ENCODE measurements at places on chromosomes 5 and 9.

DNA sequence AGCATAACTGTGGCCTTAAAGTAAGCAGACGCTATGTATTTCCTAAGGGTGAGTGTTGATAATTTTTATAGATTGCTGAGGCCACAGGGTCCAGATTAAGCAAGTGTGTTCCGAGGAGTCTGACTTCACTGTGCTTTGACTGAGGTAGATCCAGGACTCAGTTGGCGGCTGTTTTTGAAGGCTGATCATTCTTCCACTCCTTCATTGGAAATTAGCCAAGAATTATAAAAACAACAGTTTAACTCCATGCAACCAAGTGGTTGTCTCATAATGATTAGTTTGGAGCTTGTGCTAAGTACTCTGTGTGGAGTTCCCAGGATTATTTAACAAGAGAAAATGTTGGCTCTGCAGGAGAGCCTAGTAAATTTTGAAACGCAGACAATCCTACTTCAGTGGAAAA lies 19.1 kb downstream of the IQGAP2 start:
- no peak for DNase-seq

DNA sequence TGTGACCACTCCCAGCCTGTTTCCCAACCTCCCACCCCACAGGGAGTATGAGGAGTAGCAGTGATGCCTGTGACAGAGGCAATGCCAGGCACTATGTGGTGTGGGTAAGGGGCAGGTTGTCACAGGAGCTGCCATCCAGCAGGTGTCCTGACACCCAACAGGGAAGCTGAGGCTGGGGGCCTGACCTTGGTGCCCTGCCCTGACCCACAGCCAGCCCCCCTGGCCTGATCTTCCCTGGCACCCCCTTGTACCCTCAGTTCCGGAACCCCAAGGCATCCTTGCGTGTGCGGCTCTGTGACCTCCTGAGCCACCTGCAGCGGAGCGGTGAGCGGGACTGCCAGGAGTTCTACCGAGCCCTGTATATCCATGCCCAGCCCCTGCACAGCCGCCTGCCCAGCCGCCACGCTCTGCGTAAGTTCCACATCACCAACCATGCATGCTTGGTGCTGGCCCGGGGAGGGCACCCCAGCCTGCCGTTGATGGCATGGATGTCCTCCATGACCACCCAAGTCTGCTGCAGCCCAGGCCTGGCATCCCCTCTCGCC lies 14.4 kb downstream of the CARD19 start:
- DNase-seq, result no peak

GRCh38 chr5:16863469-16863946 lies 72.6 kb downstream of the MYO10 start:
- DNase-seq, result no peak

DNA sequence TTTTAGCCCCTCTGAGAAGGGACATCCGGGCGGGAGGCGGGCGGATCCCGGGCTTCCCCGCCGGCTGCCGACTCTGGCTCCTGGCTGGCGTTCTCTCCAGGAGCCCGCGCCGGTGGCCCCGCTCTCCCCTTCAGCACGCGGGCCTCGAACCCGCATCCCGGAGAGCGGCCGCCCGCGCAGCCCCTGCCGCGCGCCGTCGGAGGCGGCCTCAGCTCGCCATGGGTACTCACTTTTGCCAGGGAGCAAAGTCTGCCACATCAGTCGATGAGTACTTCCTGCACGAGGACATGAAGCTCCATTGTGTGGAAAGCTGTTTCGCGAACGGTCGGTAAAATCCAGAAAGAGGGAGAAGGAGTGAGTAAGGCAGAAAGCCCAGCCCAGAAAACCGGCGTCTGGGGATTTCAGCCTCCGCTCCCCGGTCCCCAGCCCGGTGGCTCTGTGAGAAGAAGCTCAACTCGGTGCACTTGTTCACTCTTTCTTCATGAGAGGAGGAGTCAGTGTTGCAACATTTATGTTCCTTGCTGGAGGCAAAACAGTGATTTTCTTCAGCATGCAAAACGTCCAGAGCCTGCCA lies at the start of gene PRLR:
PRLR (minus strand) TSS at position 450 of the 574 bp plus-strand sequence. CDS start 140,867 bp downstream, outside the sequence.
- no peak for DNase-seq

DNA sequence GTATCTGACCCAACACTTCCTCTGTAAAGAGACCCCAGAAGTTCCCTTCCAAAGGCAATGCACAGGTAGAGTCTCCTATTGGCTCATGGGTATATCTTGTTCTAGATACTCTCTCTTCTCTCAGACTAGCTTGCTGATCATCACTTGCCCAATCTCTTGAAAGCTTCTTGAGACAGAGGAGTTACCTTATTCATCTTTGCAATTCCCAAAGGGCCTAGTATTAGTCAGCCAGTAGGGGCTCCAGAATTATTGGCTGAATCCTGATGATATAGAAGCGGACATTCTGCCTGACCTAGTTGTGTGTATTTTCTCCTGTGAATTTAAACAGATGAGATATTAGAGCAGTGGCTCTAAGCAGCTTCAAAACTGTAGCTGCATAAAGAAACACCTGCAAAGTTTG lies 304.0 kb upstream of the KLF4 start:
- DNase-seq, result no peak

GRCh38 chr9:127746959-127747569 lies 12.0 kb upstream of the TOR2A start:
- DNase-seq, result no peak

DNA sequence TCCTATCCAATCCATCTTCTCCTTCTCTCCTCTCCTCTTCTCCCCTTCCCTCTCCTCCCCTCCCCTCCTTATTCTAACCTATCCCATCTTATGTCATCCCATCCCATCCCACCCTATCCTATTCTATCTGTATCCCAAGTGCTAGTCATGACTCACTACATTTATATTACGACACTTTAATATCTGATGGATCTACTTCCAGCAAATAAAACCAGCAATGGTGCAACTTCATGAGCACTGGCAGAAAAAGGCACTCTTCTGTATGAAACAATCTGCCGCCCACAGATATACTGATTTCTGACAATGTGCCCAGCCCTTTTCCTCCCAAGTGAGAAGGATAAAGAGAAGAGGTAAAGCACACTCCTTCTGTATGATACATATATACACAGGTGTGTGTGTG lies 86.6 kb upstream of the ANKH start:
- no peak for DNase-seq

GRCh38 chr5:80153586-80154126 lies 102.2 kb downstream of the SERINC5 start:
- no peak for DNase-seq

DNA sequence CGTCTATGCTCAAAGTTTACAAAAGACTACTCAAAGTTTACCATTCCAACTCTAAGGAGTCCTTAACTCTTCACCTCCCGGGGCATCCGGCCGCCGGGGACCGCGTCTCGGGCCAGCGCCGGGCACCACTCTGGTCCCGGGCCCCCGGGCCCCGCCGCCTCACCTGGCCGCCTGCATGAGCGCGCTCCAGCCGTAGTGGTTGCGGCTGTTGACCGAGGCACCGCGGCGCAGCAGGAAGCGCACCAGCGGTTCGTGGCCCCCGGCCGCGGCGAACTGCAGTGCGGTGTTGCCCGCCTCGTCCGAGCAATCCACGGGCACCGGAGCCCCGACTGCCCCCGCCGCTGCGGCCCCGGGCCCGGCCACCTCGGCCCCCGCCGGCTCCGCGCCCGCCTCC lies 388 bp downstream of the ANKS6 start:
- DNase-seq, result no peak

GRCh38 chr5:178327931-178328711 lies 95.5 kb upstream of the PHYKPL start:
- DNase-seq, result no peak

DNA sequence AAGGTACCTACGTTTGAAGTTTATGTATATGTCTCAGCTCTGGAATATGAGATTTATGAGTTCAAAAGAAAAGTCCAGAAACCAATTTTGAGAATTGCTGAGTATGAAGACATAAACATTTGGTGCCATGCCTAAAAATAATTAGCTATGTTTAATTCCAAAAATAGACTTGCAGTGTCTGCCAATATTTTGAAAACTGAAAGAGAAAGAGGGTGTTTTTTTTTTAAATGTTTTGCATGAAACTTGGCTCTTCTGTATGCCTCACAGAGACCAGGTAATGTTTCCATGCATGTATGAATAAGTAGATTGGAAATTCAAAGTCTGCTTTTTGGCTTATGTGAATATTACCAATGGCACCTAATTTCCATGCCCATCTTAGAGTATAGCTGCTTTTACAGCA lies 634.4 kb upstream of the C9orf72 start:
- no peak for DNase-seq

DNA sequence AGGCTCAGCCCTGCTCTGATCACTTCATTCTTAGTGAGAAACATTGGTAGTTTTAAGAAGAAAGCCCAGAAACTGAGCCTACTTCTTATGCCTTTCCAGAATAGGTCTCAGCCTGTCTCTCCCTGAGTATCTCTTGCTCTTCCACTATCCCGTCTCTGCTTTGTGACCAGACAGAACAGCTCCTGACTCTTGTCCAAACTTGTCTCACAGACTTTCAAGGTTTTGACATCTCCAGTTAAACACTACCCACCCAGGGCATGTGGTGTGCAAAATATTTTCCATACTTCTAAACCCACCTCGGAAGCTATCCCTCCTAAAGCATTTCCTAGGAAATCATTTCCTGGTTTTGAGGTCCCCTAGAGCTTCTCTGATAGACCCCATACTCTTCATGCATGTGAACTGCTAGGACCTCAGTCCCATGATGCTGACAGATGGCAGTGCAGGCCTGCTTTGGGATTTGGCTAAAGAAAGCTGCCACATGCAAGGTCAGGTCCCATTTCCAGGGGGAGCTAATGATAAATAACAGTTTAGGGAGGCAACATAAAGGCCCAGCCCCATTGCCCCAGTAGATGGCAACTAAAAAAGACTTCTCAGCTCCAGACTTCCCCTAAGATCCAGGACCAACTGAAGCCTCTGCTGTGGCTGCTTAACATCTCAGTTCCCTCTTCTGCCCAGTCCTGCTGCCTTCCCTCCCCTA lies 211.5 kb downstream of the MED10 start:
- DNase-seq, result no peak

GRCh38 chr9:134936346-134937163 lies 18.8 kb upstream of the FCN1 start:
- no peak for DNase-seq

- peak; percentile 68 for DNase-seq
Observed at GRCh38 chr5:172870291-172870714, 36.3 kb downstream of the ERGIC1 start.

DNA sequence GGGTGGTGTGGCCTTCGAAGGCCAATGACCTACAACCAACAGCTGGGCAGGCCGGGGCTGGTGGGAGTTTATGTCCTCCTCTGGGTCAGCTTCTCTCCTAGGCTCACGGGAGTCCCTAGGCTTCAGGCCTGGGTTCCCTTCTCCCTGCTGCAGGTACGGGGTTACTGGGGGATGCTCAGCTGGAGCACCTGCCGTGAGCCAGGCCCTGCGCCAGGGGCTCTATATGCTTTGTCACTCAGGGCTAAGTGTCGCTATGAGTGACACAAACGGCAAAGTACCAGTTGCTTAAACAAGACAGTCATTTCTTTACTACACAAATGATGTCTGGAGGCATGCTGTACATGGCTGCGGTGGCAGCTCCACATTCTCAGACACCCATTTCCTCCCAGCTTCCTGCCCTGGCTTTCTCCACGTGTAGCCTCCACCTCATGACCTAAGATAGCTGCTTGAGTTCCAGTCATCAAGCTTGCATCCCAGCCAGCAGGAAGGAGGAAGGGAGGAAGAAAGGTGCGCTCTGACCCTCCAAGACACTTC lies 22.5 kb upstream of the NINJ1 start:
- DNase-seq, result no peak

DNA sequence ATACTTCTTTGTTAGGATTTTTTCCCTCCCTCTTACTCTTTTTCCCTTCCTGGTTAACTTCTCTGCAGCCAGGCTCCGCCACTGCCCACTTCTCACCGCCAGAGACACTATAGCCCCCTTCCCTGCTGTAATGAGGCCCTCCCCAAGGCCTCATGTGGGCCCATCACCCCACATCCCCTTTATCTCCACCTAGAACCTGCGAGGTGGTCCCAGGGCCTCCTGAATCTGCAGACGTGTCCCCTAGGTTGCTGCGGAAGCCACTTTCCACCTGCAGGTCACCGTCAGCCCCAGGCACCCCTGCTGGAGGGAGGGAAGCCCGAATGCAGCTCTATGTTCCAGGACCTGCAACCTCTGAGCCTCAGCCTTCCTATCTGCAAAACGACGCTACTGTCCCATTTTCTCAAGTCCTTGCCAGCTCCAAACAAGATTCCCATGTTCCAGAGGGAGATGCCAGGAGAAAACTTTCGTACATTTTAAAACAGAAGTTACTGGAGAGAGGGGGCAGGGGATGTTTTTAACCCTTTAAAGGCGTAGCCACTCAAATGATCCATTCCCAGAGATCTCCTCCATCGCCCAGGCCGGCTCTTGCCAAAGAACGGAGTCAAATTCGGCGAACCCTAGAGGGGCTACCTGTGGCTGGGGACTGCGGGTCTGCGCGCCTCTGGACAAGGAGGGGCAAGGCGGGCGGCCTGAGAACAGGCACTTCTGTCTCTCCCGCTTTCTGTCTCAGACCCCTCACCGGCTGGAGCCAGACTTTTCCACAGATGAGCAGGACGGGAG lies 929 bp downstream of the SH3PXD2B start:
- DNase-seq, result no peak

- DNase-seq, result no peak
Observed at GRCh38 chr5:84603568-84604185, 219.0 kb upstream of the EDIL3 start.

DNA sequence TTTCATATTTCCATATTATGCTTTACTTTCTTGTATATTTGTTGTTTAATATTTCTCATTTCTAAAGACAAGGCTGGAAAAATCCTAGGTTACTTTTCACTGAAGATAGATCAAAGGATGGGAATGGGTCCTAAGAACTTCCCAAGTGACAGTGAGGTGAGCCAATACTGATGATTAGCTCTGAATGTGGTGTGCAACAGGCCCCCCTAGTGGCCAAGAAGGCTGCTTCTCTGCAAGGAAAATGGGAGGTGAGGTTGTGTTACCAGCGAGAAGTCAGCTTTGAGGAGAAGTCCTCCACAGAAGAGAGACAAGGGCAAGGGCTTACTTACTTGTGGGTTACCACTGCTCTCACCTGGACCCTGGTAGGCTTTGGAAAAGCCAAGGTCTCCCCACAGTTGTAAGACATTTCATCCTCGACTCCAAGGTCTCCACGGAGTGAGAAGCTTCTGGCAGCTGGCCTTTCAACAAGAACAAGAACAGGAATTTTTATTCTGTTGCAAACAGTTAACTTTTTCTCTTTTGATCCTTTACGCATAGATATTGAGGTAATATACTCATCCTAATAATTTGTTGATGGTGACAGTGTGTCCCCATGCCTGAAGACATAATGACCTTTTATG lies 69.9 kb downstream of the MAMDC2 start:
- DNase-seq, result peak; percentile 64

All from H54 (cell line).